ENCODE measurements at places on chromosomes 7 and 10.

DNA sequence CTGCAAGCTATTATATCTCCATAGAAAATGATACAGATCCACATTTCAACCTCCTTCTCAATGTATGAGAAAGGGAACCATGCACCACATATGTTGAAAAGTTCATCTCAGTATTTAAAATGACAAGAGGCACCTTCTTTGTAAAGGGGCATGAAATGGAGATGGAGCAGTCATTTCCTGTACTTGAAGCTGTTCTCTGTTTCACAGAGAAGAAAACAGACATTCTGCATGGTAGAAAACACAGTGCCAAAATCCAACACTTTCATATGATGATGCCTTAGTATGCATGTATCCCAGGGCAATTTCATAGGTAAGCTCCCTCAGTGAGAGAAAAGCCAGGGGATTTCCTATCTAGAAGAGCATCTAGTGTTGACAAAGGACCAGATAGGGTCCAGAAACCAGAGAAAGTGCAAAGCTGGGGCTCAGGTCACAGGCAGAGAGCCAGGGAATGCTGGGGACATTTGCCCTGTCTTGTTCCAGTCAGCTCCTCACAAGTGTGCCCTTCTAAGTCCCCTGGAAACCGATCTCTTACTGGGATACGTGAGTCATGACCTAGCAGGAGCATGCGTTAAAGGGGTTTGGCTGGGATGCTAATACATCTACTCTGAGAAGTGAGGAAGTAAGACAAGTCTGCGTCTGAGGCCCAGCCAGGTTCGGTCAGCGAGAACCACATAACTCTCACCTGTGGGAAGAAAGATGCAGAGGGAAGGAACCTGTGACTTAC lies 118.7 kb downstream of the ICA1 start:
- DNase-seq: no peak

GRCh38 chr10:96606216-96606615 lies 19.4 kb upstream of the TM9SF3 start:
- DNase-seq: no peak

DNA sequence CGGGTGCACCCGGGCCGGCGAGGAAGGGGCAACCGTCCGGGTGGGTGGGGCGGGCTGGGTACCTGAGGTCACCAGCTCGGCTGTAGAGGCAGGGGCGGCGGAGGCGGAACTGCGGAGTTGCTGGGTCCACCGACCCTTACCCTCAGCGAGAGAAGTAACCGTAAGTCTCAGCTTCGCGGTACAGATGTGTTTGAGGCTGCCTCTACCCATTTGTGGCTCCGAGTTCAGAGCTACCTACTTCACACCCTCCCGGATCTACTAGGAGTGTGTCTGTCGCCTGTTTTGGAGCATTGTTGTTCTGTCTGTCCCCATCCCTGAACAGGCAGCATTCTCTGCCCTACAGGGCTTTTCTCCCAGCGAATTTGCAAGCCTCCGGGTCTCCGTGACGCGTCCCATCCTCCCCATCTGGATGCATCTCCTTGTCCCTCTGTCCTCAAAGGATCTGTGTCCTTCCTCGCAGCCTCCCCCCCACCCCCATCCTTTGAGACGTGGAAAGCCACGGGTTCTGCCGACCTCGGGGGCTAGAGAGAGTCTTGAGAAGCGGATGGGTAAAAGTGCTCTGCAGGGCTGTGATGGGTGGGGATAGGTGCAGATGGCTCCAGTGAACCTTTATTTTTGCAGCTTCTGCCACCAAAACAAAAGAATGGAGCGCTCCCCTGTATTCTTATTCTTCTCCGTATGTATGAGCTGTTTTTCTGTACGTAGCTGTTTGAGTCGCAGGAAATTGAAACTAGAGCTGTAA lies 757 bp downstream of the ANKIB1 start:
- no peak for DNase-seq

- DNase-seq: no peak
These were observed 90.1 kb downstream of the ABCC2 start for GRCh38 chr10:99872367-99873162.

DNA sequence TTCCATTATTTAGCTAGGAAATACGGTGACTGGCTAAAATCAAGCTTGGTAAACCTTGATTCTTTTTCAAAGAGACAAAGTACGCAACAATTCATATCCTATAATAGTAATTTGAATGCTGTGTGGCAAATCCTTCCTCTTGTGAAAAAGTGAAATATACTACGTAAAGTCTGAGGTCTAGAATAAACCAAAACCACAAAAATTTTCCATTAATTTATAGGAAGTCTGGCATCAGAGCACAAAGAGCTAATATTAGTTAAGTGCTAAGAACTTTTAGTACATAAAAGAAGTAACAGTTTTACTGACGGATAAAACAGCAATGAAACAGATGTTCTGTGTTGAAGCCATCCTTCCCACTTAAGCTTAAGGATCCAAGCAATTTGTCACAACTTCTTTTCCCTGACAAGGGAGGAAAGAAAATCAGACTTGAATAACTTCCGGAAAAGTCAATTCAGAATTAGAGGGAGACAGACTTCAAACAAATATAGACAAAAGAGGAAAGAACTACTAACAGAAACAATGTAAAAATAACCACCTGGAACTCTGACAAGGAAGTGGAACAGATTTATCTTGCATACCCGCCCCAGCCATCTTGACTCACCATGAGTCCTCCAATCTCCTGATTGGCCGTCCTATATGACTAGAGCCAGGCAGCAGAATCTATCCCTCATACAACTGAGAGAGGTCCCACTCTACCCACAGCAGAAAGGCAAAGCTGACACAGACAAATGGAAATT lies 34.6 kb downstream of the RHEB start:
- no peak for DNase-seq
